ENCODE measurements at places on chromosomes 5 and 9.

DNA sequence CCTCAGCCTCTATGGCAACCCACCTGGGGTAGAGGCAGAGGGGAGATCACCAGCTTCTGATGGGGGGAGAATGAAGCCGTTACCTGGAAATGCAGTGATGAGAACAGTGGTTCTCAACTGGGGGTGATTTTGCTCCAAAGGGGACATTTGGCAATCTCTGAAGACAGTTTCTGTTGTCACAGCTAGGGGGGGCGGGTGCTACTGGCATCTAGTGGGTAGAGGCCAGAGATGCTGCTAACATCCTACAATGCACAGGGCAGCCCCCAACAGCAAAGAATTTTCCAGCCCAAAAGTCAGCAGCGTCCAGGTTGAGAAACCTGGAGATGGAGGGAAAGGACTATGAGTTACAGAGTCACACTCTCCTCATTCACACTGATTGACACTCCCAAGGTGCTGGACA lies 84.5 kb downstream of the FGF1 start:
- H3K4me1 ChIP-seq = peaks cover 7% of the 10 kb centered on the region
- H3K27ac ChIP-seq = no peak overlapping the region
- H3K4me3 ChIP-seq = no peak overlapping the region
- DNase-seq = no peak
- H3K27me3 ChIP-seq = peaks cover 5% of the 10 kb centered on the region

DNA sequence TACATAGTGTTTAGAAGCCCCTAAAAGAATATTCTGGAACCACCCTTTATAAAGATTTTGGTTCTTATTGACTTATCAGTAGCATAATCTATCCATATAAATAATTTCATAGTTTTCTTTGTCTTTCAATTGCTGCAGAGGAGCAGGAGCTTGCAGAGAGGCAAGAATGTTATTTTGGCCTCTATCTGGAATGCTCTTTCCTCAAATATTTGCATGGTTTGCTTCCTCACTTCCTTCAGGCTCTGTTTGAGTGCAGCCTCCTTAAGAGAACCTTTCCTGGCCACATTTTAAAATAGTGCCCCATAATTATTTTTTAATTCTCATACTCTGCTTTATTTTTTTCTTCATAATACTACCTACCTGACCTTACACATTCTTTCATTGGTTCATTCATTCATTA lies 1.5 kb downstream of the C5 start:
- H3K36me3 ChIP-seq = no peaks in the 10 kb centered on the region
- H3K27me3 ChIP-seq = no peaks in the 10 kb centered on the region
- H3K27ac ChIP-seq = no peak overlapping the region
- peaks cover 8% of the 10 kb centered on the region for H3K4me1 ChIP-seq
- peak overlapping the region; percentile 40 for H3K4me3 ChIP-seq

- H3K4me1 ChIP-seq = no peaks in the 10 kb centered on the region
- H3K36me3 ChIP-seq = peaks cover 52% of the 10 kb centered on the region
- H3K4me3 ChIP-seq = no peak overlapping the region
- no peak for DNase-seq
These were observed 44.3 kb downstream of the SMARCA2 start for GRCh38 chr9:2059274-2059929.

- no peaks in the 10 kb centered on the region for H3K36me3 ChIP-seq
- no peak for DNase-seq
- H3K27ac ChIP-seq = no peak overlapping the region
- H3K4me3 ChIP-seq = no peak overlapping the region
- no peaks in the 10 kb centered on the region for H3K27me3 ChIP-seq
- H3K4me1 ChIP-seq = no peaks in the 10 kb centered on the region
These were observed 99.0 kb downstream of the MEGF10 start for GRCh38 chr5:127389601-127390000.

- H3K4me3 ChIP-seq = no peak overlapping the region
- H3K4me1 ChIP-seq = no peaks in the 10 kb centered on the region
- DNase-seq = peak; percentile 48
These were observed 3.6 kb downstream of the CEP78 start for GRCh38 chr9:78239506-78239905.

DNA sequence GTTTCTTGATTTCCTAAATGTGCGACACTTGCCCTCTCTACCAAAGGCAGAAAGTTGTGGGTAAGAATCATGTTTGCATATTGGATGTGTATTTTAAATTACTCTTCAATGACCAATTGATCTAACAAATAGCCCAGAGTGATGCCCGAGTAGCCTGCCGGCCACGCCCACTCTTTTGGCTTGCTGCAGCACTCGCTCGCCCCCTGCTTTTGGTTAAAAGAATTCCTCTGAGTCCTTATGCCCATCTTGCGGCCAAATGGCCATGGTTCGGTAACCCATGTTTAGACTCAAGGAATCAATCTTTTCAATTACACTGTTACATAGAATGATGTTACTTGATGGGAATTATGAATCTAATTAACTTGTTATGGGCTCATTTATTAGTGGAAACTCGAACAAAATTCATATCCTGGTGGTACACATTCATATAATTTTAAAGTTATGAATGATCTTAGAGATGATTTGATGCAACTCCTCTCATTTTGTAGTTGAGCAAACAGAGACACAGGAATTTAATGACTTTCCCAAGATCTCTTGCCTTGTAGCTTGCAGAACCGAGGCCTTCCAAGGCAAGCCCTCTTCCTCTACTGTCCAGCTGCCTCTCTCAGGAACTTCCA lies 36.5 kb downstream of the PPIC start:
- H3K27me3 ChIP-seq = no peaks in the 10 kb centered on the region
- DNase-seq = no peak
- H3K27ac ChIP-seq = no peak overlapping the region
- H3K4me3 ChIP-seq = no peak overlapping the region
- no peaks in the 10 kb centered on the region for H3K36me3 ChIP-seq

DNA sequence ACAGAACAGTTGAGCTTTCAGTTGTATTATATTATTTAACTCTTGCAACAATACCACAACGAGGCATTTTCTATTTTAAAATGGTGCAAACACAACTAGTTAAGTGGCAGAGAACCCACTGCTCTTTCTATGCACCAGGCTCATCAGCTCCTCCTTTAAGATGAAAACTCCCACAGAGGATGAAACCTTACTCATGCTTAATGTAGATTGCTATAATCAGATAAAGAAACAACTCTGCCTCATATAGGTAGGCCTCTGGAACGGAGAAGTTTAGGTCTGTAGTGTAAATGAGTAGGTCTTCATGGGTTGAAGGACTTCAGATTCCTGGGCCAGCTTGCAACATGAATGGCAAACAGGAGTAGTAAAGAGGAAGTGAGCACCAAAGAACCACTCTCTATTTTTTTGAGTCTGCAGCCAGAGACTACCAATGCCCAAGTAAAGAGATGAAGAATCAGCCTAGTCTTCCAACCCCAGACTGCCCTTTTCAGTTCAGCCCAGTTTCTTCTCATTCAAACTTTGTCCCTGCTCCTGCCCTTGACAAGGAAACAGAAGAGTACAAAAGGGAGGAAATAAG lies 33.9 kb downstream of the HACD4 start:
- no peak for DNase-seq
- no peak overlapping the region for H3K4me3 ChIP-seq
- H3K36me3 ChIP-seq = peaks cover 5% of the 10 kb centered on the region

- no peak for DNase-seq
- H3K4me1 ChIP-seq = no peaks in the 10 kb centered on the region
- H3K4me3 ChIP-seq = no peak overlapping the region
- no peak overlapping the region for H3K27ac ChIP-seq
These were observed 329.7 kb upstream of the WWC1 start for GRCh38 chr5:167961731-167962130.

DNA sequence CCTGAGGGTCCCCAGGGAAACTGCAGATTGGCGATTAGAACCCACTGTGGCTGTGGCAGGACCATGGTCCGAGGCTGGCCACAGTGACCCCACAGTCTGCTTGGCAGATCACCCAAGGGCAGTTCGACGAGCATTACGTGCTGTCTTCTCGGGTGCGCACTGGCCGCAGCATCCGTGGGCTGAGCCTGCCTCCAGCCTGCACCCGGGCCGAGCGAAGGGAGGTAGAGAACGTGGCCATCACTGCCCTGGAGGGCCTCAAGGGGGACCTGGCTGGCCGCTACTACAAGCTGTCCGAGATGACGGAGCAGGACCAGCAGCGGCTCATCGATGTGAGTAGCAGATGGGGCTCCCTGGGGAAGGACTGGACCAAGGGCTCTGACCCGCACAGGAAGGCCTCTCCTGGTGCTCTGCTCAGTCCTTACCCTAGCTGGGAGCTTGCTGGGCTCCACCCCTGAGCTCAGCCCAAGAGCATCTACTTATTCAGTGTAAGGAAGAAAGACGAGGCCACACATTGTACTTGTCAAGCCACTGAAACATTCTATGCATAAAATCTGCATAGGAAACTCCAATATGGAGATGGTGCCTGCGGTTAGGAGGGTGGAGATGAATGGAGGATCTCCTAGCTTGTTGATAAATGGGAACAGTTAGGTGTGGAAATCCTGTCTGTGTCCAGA lies 21.9 kb downstream of the CKMT2 start:
- no peak overlapping the region for H3K4me3 ChIP-seq
- H3K27ac ChIP-seq = no peak overlapping the region
- H3K27me3 ChIP-seq = no peaks in the 10 kb centered on the region
- no peak for DNase-seq
- H3K4me1 ChIP-seq = no peaks in the 10 kb centered on the region

DNA sequence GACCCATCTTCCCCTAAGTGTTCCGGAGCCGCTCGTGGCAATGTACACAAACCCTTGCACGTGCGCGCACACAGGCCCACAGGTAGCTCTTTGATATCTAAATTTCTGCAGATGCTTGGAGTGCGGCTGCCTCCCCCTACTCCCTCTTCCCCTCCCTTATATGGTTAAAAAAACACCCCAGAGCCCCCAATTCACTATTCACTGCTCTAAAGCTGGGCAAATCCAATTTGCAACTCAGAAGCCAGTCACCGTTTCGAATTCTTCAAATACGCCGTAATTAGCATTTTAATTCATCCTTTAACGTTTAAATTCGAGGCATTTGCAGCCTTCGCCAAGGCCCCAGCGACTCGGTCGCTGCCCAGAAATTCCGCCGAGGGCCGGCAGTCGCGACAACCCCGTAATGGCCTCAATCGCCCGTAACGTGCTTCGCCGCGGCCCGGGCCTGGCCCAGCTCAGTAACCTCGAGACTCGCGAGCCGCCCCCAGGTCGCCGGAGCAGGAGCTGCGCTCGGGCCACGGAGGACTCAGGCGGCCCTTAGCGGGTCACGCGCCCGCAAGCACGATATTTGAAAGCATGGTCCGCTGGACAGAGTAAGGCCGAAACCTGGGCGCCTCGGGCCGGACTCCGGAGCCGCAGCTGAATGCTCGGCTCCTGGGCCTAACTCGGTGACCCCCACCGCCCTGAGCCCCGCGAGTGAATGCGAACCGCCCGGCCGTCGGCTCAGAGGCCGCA lies 1.3 kb downstream of the IRX2 start:
- no peak overlapping the region for H3K4me3 ChIP-seq
- H3K36me3 ChIP-seq = no peaks in the 10 kb centered on the region
- peaks cover 75% of the 10 kb centered on the region for H3K27me3 ChIP-seq
- no peaks in the 10 kb centered on the region for H3K4me1 ChIP-seq
- DNase-seq = no peak

- DNase-seq = no peak
- H3K36me3 ChIP-seq = peaks cover 15% of the 10 kb centered on the region
- no peak overlapping the region for H3K4me3 ChIP-seq
- no peak overlapping the region for H3K27ac ChIP-seq
- no peaks in the 10 kb centered on the region for H3K4me1 ChIP-seq
- H3K27me3 ChIP-seq = no peaks in the 10 kb centered on the region
These were observed 19.3 kb upstream of the GPR150 start for GRCh38 chr5:95600557-95600956.

DNA sequence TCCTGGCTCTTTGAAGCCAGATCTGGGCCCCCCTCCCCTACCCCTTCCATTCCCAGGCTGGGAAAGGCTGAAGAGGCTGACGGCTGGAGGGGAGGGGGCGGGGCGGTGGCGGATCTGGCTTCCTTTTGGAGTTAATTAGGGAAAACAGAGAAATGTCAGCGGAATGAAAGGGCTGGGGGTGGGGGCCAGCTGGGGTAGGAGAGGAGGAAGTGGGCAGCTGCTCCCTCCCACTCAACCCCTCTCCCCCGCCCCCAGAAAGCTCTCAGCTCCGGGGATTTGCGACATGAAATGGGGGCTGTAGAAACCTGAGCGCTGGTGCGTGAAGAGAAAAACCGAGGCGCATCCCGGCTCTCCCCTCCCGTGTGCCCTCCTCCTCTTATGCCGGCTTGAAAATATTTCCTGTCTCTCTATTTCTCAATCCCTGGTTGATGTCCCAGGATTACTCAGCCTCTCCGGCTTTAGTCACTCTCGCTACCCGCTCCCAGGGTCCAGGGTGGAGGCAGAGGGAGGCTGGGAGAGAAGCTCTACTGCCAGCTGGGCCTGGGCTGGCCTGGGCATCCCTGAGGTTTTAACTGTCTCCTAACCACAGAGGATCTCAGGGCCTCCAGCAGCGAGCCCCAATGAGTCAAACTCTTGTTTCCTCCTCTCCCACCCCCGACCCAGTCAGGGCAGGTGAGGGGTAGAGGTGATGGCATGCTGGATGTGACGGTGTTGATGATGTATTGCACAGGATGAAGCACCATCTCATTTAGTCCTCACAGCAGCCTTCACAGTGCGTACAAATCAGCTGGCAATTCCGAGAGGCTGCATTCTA lies 20.1 kb downstream of the PCDHGC5 start:
- peak overlapping the region; percentile 11 for H3K4me3 ChIP-seq
- peaks cover 28% of the 10 kb centered on the region for H3K36me3 ChIP-seq
- no peak for DNase-seq
- peaks cover 12% of the 10 kb centered on the region for H3K27me3 ChIP-seq
- H3K4me1 ChIP-seq = peaks cover 3% of the 10 kb centered on the region
- H3K27ac ChIP-seq = peak overlapping the region; percentile 60

GRCh38 chr5:119420169-119420568 lies 32.1 kb upstream of the HSD17B4 start:
- H3K27ac ChIP-seq = no peak overlapping the region
- H3K4me3 ChIP-seq = no peak overlapping the region
- no peak for DNase-seq

- DNase-seq = no peak
- no peak overlapping the region for H3K4me3 ChIP-seq
- H3K27me3 ChIP-seq = no peaks in the 10 kb centered on the region
- no peaks in the 10 kb centered on the region for H3K4me1 ChIP-seq
- no peak overlapping the region for H3K27ac ChIP-seq
These were observed 68.5 kb upstream of the RAI14 start for GRCh38 chr5:34587355-34588241.

DNA sequence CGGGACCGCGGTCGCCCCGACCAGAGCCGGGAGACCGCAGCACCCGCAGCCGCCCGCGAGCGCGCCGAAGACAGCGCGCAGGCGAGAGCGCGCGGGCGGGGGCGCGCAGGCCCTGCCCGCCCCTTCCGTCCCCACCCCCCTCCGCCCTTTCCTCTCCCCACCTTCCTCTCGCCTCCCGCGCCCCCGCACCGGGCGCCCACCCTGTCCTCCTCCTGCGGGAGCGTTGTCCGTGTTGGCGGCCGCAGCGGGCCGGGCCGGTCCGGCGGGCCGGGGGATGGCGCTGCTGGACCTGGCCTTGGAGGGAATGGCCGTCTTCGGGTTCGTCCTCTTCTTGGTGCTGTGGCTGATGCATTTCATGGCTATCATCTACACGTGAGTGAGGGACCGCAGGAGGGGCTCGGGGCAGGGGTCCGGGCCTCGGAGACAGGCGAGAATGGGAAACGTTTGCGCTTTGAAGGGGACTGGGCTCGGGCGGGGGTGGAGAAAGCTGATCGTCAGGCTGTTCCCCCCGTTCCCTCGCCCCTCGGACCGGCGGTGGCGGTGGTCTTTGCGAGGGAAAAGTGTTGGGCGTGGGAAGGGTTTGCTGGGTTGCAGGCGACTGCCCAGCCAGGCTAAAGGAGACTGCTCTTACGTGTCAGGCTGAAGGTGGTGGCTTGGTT lies 457 bp downstream of the UGCG start:
- no peak for DNase-seq
- H3K27ac ChIP-seq = peak overlapping the region; percentile 97
- H3K4me3 ChIP-seq = peak overlapping the region; percentile 99

GRCh38 chr9:27094640-27095298 lies 14.3 kb upstream of the TEK start:
- no peaks in the 10 kb centered on the region for H3K4me1 ChIP-seq
- no peaks in the 10 kb centered on the region for H3K36me3 ChIP-seq
